ENCODE measurements at places on chromosomes 1 and 21.

DNA sequence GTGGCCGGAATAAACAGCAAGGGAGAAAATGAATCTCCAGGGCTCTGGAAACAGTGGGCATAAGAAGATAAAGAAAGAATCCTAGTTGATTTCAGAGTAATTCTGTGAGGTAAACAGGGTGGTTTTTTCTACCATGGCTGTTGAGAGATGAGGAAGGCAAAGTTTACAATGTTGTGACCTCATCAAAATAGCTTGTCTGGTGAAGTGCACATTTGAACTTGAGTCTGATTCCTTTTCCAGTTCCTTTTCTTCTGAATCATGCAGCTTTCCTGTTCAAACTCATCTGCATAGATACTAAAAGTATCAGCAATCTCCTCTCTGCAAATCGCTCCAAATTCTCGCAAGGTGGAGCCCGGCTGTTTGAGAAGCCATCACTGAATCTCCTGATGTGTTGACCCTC is 161.7 kb downstream of the PLPP3 start:
- DNase-seq = no peak

DNA sequence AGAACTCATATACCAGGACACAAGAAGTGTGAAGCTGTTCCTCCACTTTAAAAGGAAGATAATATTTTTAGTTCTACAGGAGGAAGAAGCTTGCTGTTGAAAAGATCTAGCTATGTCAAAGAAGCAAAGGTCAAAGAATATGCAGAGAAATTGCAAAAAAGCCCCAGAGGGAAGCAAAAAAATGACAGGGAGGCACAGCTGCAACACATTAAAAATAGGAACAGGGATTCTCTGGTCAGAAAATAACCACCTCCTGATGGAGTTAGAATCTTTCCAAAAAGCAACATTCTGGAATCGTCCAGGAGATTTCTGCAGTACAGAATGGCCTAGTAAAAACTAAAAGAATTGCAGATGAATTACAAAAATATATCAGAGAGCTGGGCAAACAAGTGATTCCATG is 238.9 kb upstream of the PRMT6 start:
- DNase-seq = no peak

DNA sequence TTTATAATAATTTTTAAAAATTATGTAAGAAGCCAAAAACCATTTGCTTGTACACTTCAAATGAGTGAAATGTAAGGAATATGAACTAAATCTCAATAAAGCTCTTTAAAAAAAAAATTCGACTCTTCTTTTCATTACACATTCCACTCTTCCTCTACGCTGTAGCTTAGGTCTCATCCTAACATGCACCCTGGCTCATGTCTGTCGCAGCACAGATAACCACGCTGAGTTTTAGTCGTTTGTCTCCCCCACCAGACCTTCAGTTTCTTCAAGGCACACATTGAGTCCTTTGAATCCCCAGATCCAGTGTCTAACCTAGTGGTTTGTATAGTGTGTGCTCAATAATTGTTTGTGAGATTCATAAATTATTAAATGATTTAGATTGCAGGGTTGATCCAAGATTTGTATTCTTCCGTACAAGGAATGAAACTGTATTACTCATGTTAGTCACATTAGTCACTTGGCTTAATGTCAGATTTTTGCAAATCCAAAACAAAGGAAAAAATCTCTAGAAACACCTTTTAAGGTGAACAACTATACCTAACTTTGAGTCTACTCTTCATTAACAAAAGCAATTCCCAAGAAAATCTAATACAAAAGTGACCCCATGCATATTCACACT is 57.3 kb downstream of the SLC25A24 start:
- DNase-seq = no peak

- DNase-seq = no peak
These were observed 42.9 kb upstream of the RRP15 start for GRCh38 chr1:218242171-218242570.
